SJCRH30 (cell line): ENCODE measurements at places on chromosomes 5 and 9.
A peak's percentile ranks its signal among the peaks of the same experiment; 100 is the strongest.

GRCh38 chr9:122904466-122904822 lies 715 bp downstream of the RC3H2 start:
- peak; percentile 75 for DNase-seq

GRCh38 chr5:57887851-57888621 lies 405.4 kb upstream of the ACTBL2 start:
- DNase-seq: peak; percentile 61

GRCh38 chr9:78144663-78145377 lies 91.1 kb upstream of the CEP78 start:
- DNase-seq: no peak

GRCh38 chr5:158917731-158918130 lies 182.0 kb downstream of the EBF1 start:
- DNase-seq: no peak

GRCh38 chr5:64836190-64836755 lies 67.5 kb downstream of the CWC27 start:
- DNase-seq: no peak

- peak; percentile 28 for DNase-seq
These were observed 117.9 kb upstream of the SPATA31C2 start for GRCh38 chr9:88256216-88256615.

DNA sequence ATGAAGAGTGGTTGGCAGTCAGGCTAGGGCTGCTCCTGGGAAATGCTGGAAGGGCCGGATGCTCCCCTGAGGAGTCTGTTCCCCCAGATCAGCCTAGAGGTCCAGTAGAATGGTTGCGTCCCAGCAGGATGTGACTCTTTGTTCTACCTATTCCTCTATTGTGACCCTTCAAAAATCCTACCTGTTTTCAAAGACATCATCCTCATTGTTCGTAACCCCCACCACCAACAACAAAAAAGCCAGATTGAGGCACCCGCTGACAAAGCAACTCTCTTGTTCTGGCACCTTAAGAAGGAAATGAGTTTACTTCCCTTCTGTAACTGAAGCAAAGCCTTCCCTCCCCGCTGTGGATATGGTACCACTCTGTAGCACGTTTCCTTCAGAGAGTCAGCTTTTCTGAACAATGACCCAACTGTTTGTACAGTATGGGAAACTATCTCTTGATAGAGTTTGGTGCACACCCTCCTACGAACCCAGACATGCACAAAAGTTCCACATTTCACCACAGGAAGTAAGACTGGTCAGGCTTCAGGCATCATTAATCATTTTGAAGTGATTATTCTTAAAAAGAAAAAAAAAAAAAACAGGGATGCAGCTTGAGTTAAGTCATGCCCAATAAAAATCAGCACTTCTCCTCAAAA lies 207.2 kb downstream of the ENC1 start:
- peak; percentile 27 for DNase-seq

- DNase-seq: no peak
These were observed at the start of gene KLHL3 for GRCh38 chr5:137735555-137736284. Gene KLHL3 (minus strand): TSS chr5:137736089. CDS start chr5:137735646, 443 bp downstream.

- no peak for DNase-seq
These were observed 5.8 kb downstream of the TRUB2 start for GRCh38 chr9:128316421-128316820.

- no peak for DNase-seq
These were observed 31.5 kb downstream of the PAX5 start for GRCh38 chr9:37002413-37003217.

- DNase-seq: peak; percentile 56
These were observed 694 bp downstream of the RMI1 start for GRCh38 chr9:83981126-83981871.

DNA sequence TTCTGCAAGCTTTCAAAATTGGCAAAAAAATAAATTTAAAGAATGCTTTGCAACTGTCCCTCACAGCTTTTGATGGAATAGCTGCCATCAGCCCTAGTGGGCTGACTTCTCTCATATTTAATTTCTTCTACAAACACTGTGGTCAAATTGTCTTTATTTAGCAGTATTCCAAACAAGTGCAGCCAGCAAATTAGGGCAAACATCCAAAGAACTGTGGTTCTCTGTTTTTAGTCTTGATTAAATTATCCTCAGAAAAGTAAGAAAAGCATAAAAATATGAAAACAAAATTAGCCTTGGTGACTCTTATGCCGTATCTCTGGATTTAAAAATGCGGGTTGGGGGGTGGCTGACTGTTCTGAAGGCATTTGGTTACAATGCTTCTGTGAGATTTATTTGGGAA lies 95.8 kb upstream of the RETREG1 start:
- DNase-seq: no peak

GRCh38 chr5:173832386-173832785 lies 55.8 kb upstream of the CPEB4 start:
- no peak for DNase-seq

- no peak for DNase-seq
These were observed 587.6 kb upstream of the CDH18 start for GRCh38 chr5:20575571-20575970.

DNA sequence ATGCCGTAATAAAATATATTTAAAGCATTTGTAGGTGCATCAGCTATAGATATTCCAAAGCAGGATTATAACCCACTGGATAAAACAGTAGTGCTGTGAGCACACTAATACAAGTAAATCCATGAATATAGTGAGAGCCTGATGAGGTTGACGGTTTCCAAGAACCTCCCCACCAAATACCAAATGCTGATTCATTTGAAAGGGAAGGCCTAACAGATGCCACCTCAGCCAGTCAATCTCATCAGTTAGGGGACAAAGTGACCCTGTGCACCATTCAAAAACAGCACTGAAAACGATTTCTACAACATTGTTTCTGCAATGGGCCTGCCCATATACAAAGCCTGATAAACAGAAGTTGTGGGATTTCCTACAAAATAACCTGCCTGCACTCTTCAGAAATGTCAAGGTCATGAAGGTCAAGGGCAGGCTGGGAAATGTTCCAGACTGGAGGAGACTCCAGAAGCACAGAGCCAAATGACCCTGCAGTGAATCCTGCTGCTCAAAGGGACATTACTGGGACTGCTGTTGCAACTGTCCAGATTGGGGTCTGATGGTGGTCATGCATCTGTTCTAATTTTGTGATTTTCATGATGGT lies 69.6 kb downstream of the ROR2 start:
- no peak for DNase-seq

GRCh38 chr5:37248421-37248969 lies 681 bp downstream of the CPLANE1 start:
- DNase-seq: peak; percentile 34

DNA sequence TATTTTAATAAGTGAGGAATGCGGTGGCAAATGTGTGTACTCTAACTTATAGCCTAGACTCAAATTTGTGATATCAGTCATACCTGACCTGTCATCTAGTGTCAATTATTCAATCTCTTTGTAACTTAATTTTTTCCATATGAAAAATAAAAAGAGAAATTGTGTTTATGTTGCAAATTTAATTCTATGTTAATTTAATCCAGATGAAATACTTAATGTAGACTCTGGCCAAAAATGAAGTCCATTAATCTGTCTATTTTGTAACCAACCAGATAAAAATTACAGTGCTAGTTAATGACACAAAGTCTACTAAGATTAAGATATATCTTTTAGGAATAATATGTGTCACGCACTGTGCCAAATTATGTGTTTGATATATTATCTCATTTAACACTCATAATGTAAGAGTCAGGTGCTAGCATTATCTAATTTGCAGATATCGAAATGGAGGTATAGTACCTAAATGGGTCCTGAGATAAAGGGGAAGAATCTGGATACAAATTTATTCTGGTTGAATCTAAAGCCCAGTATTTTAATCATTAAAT lies 712.1 kb downstream of the KCTD16 start:
- no peak for DNase-seq

GRCh38 chr5:78566747-78567425 lies 81.7 kb downstream of the LHFPL2 start:
- no peak for DNase-seq

DNA sequence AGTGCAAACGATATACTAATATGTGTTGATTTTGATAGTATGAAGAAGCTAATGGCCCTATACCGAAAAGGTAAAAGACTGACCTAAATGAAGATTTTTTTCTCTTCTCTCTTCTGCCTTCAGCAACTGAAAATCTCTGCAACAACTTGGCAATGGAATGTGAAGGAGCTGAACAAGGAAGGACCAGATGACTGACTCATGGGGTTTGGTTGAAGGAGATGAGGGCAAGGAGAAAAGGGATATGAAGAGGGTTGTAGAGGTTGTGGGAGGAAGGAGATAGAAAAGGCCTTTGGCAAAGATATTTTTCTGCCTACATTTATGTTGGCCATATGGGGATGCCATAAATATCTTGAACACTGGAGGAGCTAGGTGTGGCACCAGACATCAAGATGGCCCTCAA lies 129.7 kb upstream of the CHD1 start:
- no peak for DNase-seq

DNA sequence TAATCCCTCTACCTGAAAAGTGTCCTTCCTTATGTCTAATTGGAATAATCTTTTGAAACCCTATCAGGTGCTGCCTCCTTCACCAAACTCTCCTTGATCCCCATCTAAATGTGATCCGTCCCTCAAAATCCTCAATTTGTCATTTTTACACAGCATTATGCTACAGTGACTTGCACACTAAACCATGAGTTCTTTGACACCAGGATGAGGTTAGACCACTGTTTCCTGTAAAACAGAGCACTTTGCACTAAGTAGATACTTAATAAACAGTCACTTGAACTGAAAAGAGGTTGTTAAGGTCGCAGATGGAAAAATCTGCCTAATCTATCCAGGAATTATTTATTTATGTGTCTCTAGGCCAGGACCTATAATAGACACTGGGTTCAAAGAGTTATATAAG lies 44.2 kb upstream of the TLX3 start:
- no peak for DNase-seq

- DNase-seq: no peak
These were observed 2.3 kb downstream of the TPRN start for GRCh38 chr9:137198051-137198901.

DNA sequence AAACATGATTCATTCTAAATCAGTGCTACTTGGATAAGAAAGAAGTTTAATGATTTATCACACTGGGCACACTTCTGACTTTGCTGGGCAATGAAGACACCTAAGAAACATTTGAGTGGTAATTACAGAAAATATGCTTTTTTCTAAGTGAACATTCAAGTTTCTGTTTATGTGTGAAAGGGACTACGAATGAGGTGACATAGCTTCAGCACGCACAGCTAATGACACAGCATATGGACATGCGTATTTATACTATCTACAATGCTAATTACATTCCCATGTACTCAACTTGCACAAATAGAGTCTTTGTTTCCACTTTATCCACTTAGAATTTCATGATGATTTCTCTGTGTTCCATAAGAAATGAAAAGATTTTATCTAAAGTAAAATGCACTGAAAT lies 40.6 kb downstream of the FREM1 start:
- no peak for DNase-seq

DNA sequence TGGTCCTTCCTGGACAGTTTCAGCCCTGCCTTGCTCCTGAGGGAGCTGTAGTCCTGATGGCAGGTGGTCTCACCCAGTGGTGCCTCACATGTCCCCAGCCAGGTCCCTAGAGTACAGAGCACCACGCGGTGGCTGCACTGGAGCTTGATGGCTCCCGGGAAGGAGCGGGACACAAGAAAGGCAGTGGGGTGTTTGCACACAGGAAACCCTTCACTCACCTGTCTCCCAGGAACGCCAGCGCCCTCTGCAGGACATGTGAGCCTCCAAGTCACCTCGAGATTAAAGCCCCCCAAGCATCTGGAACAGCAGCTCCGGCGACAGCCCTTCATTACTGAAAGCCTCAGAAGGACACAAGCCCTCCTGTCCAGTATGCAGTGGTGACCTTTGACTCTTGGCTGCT lies 19.9 kb upstream of the TMEM250 start:
- DNase-seq: peak; percentile 74

DNA sequence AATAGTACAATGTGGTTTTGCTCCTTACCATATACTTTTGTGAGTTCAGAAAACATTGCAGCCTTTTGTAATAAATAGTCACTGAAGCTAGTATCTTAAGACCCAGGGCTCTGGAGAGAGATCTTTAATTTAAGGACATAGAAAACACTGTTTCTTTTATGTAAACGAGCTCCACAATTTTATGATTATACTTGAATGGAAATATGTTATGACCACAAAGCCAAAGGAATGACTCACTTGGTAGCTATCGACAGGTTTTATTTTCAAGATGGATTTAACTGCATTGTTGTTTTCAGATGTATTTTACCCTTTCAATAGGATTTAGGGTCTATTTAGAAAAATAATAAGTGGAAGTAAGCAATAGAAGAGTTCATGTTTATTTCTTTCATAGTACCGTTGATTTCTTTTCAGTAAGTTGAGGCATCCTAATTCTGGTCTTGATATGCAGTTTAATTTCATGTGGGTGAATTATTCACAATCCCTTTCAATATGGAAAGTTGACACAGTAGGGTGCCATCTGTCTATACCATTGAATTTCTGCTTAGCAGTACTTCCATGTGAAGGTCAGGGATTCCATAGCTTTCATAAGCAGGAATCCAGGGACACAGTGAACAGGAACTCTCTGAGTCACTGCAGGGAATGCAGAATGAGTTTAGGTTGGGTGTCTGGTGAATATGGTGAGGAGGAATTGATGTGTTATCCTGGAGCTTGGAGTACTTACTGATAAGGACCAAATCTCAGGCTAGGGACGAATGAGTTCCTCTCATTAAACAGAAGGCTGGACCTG lies 157.6 kb downstream of the CD180 start:
- DNase-seq: no peak

DNA sequence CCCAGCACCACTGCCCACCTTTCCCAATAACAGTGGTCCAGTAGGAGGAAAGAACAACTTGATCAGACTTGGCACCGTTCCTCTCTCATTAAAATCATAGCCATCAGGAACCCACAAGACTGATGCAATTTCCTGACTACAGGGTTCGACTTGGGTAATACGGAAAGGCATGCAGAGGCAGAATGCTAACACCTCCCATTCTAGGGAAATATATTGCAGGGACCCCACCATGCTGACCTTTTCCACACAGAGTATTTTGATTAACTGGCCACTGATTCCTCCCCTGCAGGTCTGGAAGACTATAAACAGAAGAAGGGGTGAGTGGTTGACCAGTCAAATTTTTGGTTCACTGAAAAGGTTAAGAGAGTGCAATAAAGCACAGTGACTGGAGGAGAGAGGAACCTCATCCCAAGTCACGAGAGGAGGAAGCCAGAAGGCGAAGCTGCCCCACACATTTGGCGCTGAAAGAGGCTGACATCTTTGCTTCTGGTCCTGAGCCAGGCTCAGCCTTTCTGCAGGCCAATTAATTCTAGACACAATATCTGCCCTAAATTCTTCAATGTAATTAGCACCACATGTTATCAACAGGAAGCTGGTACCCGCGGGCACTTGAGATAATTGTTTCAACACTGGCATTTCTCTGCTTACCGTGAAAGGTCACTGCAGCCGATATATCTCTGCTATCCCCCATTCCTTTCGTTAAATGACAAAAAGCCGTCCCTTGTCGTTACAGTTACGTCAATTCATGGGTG lies 64.7 kb upstream of the SPOCK1 start:
- no peak for DNase-seq

DNA sequence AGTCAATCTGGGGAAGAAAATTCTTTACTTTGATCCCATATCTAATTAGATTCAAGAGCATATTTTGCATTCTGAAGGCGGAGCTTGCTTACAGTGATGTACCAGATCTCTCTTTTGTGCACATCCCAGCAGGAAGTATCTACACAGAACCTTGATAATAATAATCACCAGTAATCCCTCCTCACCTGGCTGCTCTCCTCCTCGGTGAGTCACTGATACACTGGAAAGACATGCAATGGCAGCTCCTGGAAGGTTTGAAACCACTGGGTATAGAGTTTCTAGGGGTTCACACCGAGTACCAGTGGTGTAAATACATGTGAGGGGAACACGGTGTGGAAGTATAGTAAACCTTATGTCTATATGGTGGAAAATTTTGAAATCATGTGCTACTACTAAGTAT lies 205.5 kb upstream of the TARS1 start:
- DNase-seq: no peak

GRCh38 chr5:8474569-8474930 lies 605.6 kb downstream of the MTRR start:
- no peak for DNase-seq
